ENCODE measurements at places on chromosomes 6 and 20.

GRCh38 chr20:45892828-45893500 lies 1.8 kb downstream of the CTSA start:
- DNase-seq = no peak

- DNase-seq = no peak
Measured at GRCh38 chr6:21053612-21054011, 519.4 kb downstream of the CDKAL1 start.

DNA sequence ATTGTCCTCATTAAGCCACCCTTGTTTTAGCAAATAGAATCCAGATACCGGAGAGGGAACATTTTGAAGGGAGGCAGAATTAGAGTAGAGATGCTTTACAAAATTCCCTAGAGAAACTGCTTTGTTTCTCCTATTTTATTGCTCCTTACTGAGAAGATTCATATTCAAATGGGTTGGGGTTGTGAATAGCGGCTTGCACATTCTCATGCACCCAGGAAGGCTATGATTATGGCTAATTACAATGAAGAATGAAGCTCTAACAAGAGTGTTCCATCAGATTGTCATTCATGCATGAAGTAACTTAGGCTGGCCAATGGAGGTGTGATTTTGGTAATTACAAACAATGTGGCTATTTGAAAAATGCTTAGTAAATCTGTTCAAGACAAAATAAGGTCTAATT lies 129.6 kb downstream of the PACRG start:
- no peak for DNase-seq

GRCh38 chr20:5908981-5909380 lies 41.4 kb downstream of the TRMT6 start:
- no peak for DNase-seq
